Heart left ventricle (tissue), 16 donors: ENCODE measurements at places on chromosomes 11 and 22. TPM values are rescaled to one million over a fixed set of nuclear protein-coding genes. Genes with fewer than 3 reads are reported as not detected.
A peak's percentile ranks its signal among the peaks of the same experiment; 100 is the strongest.

Gene LAMTOR1
- total RNA-seq = 72.9 TPM

GRCh38 chr11:19199048-19199447, 2.7 kb downstream of the CSRP3 start:
- DNase-seq = peak; percentile 56
- H3K27me3 ChIP-seq = no peaks in the 10 kb centered on the region
- H3K36me3 ChIP-seq = no peaks in the 10 kb centered on the region
- peak overlapping the region; percentile 86 for H3K27ac ChIP-seq

DNA sequence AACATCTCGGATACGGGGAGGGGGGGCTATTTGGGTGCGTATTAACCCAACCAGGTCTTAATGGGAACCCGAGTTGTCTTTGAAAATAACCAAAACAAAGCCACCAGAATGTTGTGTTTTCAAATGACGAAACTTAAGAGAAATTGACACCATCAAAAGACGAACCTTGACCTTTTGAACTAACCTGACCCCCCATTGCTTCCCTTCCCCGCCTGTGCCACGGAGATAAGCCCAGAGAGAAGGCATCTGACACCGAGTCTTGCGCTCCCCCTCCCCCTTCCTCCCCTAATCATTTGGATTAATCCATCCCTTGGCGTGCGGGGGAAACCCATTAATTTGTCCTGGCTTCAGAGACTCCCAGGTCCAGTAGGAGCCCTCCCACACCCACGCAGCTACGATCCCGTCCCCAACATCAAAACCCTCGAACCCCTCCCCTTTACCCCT, 4.5 kb upstream of the GCAT start:
- H3K4me1 ChIP-seq = peaks cover 41% of the 10 kb centered on the region
- no peak overlapping the region for H3K27ac ChIP-seq
- peak overlapping the region; percentile 65 for H3K4me3 ChIP-seq
- no peaks in the 10 kb centered on the region for H3K36me3 ChIP-seq
- H3K27me3 ChIP-seq = no peaks in the 10 kb centered on the region
- no peak for DNase-seq

DNA sequence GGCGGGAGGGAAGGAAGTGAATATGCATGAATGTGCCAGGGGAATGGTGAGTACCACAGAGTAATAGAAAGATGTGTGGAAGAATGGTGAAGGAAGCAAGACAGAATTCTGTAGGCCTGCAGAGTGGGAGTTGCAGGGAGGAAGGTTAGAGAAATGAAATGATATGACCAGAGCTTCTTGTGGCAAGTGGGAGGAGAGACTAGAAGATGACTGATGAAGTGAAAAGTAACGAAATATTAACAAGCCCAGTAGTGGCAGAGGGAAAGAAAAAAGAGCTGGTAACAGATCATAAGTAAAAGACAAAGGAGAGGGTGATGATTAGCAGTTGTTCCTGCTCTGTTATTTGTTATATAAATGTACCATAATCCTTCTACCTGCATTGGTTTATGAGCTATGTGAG, 1.0 kb upstream of the ALKBH8 start:
- no peak for DNase-seq
- no peaks in the 10 kb centered on the region for H3K36me3 ChIP-seq
- no peak overlapping the region for H3K27ac ChIP-seq
- peaks cover 3% of the 10 kb centered on the region for H3K27me3 ChIP-seq
- peaks cover 22% of the 10 kb centered on the region for H3K4me1 ChIP-seq

DNA sequence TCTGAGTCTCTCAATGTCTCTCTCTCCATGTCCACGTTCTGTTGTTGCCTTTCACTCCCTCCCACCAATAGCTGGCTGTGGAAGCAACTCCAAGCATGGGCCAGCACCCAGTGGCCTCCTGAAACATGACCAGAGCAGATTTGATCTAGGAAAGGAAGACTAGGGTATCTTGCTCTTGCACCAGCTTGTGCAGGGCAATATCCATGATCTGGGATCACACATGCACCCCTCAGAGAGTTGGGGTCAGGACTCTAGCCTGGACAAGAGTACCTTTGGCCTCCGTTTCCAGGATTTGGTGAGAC, 34.5 kb upstream of the RIC3 start:
- DNase-seq = no peak
- peaks cover 19% of the 10 kb centered on the region for H3K4me1 ChIP-seq
- no peak overlapping the region for H3K4me3 ChIP-seq
- no peak overlapping the region for H3K27ac ChIP-seq
- no peaks in the 10 kb centered on the region for H3K27me3 ChIP-seq

- no peaks in the 10 kb centered on the region for H3K4me1 ChIP-seq
- peak; percentile 28 for DNase-seq
- peaks cover 64% of the 10 kb centered on the region for H3K27me3 ChIP-seq
- no peaks in the 10 kb centered on the region for H3K36me3 ChIP-seq
Measured at GRCh38 chr11:122863704-122864326, 18.7 kb upstream of the JHY start.

DNA sequence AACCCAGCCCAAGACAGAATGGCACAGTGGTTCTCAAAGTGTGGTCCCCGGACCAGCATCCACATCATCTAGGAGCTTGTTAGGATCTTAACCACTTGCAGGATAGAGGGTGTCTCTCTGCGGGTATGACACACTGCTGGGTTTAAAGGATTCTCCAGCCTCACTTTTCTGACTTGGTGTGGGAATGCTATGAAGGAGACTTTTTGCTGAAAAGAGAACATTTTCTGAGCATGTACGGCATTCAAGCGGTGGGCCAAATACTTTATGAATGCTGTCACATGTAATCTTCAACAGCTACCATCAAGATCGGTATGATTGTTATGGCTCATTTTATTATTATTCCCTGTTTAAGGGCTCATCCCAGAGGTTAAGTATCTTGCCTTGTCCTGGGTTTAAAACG, 1.8 kb upstream of the CD82 start:
- no peaks in the 10 kb centered on the region for H3K27me3 ChIP-seq
- no peak overlapping the region for H3K4me3 ChIP-seq
- peak overlapping the region; percentile 97 for H3K27ac ChIP-seq
- H3K4me1 ChIP-seq = peaks cover 41% of the 10 kb centered on the region
- DNase-seq = no peak
